ENCODE measurements at places on chromosomes 5 and 9.

DNA sequence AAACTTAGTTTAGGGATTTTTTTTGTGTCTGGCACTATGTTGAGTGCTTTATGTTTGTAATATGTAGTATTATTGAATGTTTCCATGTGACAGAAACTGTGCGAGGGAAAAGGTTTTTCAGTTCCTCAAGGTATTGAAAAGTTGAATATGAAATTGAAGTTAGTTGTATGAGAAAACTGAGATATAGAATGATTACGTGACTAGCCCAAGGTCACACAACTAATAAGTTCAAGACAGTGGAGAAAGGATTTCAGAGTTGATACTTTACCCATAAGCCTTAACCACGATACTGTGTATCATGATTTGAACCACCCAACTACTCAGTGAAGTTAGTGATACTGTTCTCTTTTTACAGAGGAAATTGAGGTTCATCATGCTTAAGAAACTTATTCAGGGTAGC, 5.7 kb downstream of the NIPBL start:
- no peak for DNase-seq

DNA sequence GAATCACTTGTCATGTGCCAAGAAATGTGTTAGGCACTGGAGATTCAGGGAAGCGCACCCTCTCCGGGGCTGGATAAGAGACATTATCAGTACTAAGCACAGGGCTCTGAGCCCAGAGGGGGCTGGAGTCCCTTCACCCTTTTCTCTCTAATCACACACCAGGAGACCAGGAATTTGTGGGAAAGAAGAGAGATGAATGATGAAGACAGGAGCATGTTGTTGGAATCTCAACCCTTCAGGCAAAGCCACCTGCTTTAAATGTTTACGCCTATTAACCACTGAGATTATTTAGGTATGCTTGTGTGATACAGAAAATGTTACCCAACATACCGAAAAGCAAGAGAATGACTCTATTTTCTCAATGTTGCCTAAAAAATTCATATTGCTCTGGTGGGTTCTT, 119.8 kb downstream of the ENTREP1 start:
- no peak for DNase-seq

DNA sequence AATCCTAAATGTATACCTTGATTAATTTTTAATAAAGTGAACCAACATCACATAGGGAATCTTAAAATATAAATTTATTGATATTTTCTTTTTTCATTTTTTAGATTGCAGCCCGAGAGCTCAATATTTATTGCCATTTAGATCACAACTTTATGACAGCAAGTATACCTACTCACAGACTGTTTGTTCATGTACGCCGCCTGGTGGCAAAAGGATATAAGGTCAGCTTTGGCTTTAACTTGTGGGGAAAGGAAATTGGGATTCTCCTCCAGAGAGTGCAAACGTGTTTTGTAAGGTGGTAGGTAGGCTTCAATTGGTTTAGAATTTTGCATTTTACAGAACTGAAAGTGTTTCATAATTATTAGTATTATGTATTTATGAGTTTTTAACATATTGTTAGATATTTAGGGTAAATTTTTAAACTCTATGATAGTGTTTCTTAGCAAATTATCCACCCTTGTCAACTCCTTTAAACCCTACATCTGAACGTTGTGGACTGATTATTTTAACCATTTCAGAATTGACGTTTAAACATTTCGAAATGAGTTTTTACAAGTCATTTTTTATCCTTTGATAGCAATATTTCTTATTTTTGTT, 17.5 kb upstream of the DHFR start:
- no peak for DNase-seq

DNA sequence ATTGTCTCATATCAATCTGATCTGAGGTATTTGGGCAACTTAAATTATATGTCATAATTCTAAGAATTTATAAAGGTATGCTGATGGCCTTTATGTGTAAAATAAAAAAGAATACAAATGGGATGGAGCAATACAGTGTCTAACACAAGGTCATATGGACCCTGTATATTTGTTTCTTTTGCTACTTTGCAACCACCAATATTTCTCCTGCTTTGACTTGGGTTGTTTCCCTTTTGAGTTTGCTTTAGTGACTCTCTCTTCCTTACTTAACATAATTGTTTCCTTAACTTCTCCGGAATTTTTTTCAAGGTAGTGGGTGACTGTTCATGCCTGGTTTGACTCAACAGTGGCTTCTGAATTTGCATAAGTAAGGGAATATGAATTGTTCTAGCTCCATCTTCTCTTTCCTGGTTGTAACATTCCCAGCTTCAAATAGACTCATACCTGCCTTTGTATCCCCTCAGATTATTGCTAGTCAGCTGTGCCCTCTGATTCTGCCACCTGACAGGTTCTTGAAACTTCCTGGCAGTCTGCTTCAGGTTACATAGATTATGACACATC, 30.2 kb upstream of the ANXA1 start:
- no peak for DNase-seq

- DNase-seq = no peak
Observed at GRCh38 chr5:67085616-67086015, 111.0 kb downstream of the CD180 start.

GRCh38 chr9:73269430-73270101, 117.9 kb downstream of the ANXA1 start:
- peak; percentile 2 for DNase-seq

- no peak for DNase-seq
Observed at GRCh38 chr5:41196197-41196596, 17.1 kb downstream of the C6 start.

DNA sequence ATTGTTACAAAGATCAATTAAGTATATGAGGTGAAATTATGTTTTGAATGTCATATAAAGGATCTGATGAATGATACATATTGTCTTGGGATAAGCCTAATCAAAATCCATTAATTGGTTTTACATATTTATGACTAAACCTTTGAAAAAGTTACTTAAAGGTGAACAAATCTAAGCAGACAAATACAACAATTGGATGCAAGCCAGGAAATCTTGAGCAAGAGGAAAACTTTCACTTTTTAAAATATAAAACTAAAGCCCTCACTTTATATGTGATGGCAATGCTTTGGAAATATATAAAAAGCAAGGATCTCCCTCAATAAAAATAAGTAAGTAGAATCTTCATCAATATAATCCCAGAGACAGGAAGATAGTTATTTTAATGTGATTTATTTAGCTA, 80.1 kb downstream of the EDIL3 start:
- no peak for DNase-seq

GRCh38 chr5:13831351-13831750, 113.1 kb downstream of the DNAH5 start:
- DNase-seq = no peak

DNA sequence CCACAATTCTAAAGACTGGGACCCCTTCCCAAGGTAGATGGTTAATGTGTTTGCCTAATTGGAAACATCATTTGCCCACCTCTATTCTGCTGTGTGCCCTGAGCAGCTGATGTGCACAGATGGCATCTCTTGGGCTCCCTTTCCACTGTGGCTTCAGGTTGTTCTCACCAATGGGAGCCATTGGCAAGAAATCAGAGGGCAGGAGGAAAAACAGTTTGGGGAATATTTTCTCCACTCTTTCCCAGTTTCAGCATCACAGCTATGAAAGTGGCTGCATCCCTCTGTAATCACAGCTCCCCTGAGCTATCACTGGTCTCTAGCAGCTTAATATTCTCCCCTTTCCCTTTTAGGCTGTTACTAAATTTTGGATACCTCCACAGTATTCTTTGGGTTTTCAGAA, 911.6 kb upstream of the SEMA6A start:
- DNase-seq = no peak

Data from right kidney (tissue), 9 donors.